Posterior cingulate gyrus (tissue), 11 donors: ENCODE measurements at places on chromosomes 12 and 14.
A peak's percentile ranks its signal among the peaks of the same experiment; 100 is the strongest.

DNA sequence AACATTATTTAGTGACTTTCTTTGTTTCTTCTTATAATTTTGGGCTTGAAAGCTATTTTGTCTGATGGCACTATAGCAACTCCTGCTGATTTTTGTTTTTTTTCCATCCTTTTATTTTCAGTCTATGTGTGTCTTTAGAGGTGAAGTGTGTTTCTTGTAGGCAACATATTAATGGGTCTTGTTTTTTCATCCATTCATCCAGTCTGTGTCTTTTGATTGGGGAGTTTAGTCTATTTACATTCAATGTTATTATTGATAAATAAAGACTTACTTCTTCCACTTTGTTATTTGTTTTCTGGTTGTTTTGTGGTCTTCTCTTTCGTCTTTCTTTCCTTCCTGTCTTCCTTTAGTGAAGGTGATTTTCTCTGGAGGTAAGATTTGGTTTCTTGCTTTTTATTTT lies 198.0 kb downstream of the CRADD start:
- no peak for DNase-seq

DNA sequence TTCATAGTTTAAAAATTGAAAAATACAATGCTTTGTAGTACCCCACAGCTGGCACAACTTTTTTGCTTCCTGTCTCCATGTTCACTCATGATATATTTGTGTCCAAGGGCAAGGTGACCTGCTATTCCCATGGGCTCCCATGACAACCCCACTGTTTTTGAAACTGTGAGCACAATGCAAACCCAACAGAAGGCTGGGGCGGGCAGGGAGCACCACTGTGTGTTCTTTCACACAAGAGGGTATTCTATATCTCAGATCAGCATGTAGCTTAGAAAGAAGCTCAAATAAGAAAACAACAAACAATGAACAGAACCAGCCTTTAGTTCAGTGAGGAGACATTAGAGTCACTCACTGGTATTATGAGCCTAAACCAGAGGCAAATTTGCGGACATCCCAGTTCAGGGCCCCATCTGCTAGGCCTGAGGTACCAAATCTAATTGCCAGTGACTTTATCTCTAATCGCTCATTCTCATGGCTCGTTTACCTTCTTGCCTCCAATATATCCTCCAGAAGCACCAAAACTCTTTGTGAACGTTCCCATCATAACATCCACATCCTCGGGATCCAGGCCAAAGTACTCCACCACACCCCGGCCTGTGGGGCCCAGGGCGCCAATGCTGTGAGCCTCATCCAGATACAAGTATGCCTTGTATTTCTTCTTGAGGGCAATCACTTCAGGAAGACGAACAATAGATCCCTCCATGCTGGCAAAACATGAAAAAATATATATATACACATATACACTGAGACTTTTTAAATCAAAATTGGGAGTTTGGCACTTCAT lies 56.4 kb upstream of the ISM2 start:
- DNase-seq, result peak; percentile 88

DNA sequence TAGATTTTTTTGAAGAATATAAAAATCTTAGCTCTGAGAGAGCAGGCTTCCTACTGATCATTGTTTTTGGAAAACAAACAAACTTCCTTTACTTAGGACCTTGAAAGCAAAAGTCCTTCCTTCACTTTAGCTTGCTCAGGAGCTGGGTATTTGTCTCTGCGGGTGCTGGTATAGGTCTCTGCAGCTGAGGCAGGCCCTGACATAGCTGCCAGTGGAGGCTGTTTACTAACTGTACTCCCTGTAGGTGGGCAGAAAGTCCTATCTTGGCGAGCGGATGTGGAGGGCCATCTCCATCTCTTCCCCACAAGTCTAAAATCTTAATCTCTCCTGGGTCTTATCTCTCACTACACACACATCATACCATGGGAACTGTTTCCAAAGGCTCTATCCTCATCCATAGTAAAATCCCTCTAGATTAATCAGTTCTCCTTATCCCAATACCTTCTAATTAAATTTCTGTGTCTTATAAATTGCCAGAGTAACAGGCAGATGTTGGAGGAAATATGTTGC lies 4.1 kb upstream of the MIA2 start:
- DNase-seq, result no peak

- no peak for DNase-seq
Measured at GRCh38 chr14:103806805-103807204, 40.6 kb downstream of the PPP1R13B start.

GRCh38 chr14:66495218-66496098 lies 9.3 kb downstream of the CCDC196 start:
- peak; percentile 23 for DNase-seq

DNA sequence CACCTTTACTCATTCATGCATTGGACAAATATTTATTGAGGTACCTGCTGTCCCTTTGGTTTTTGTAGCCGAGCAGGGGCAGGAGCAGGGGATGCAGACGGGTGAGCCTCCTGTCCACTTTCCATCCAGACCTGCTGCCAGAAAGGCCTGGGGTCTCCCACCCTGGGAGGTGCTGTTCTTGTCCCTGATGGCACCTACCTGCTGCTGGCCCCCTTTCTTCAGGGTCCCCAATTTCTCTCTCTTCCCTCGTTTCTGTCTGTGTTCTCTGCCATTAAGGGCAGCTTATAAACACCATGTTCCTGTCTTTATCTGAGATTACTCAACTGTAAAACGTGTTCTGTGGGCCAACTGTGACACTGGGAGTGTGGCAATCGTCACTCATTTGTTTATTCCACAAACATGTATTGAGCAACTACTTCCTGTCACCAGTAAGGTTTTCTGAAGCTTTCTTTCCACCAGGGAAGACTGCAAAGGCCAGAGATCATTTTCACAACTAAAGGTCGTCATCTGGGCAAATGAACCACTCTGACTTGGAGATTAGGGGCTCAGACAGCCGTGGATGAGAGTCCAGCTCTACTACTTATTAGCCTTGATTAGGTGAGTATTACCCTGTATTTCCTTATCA lies at the start of gene HAL:
Gene HAL (minus strand): TSS at position 311 of the 625 bp plus-strand sequence. CDS start 434 bp downstream, outside the sequence.
- DNase-seq, result no peak

GRCh38 chr14:69045857-69046475 lies 66.9 kb upstream of the ACTN1 start:
- no peak for DNase-seq

- DNase-seq, result no peak
Measured at GRCh38 chr12:43733687-43734086, 24.9 kb downstream of the PUS7L start.

DNA sequence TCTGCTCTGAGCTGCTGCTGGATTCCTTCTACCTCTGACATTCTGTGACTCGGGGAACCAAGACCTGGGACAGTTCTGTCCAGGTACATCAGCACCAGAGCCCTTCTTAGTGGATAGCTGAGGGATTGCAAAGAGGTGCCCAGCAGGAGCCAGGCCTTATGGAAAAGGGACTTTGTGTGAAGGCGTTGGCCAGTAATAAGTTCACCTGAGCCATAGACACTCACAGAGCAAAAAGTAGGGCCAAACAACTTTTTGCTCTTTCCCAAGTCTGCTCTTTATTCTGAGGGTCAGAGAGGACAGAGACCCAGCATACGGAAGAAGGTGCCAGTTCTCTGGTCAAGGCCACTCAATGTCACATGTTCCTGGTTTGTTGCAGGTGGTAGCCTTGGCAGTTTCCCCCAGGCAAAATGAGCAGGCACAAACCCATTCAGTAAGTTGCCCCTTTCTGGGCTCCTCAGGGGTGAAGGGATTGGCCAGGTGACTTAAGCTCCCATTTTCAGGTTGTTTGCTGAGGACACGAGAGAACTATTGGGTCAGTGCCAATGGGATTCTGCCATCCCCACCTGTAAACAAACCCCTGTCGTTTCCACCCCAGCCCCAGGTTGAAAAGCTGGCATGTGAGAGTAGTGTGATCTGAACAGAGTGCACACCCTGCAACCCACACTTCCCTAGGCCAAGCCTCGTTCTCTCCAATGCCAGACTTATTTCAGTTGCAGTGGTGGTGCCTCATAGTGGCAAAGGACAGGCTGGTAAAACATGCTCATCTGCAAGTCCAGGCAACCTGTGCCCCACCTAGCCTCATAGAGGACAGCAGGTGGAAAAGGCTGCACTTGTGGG lies 150.3 kb downstream of the SMOC1 start:
- DNase-seq, result no peak

DNA sequence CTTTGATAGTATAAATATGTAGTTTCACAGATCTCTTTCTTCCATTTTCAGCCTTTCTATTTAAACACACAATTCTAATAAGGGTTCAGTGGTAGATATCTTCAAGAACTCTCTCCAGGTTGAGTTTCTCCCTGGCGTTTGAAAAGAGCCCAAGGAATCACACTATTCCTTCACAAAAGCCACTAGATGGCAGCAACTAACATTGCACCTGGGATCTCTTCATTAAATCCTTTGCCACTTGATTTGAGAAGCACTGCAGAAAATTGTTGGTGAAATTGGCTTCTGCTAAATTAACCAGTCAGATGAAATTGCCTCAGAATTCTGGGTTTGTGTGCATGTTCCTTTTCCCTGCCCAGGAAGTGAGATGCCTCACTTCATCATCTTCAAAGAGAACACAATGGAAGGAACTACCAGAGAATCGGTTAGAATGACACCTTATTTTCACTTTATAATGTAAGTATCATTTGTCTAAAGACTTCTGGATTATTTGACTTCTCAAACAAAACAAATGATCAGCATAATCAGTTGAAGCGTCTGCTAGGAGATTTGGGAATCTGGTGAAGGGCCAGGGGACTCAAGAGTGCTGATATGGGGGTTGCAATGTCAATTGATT lies 6.8 kb downstream of the CCDC198 start:
- no peak for DNase-seq

- DNase-seq, result no peak
Measured at GRCh38 chr14:59341858-59342477, 123.2 kb downstream of the GPR135 start.

DNA sequence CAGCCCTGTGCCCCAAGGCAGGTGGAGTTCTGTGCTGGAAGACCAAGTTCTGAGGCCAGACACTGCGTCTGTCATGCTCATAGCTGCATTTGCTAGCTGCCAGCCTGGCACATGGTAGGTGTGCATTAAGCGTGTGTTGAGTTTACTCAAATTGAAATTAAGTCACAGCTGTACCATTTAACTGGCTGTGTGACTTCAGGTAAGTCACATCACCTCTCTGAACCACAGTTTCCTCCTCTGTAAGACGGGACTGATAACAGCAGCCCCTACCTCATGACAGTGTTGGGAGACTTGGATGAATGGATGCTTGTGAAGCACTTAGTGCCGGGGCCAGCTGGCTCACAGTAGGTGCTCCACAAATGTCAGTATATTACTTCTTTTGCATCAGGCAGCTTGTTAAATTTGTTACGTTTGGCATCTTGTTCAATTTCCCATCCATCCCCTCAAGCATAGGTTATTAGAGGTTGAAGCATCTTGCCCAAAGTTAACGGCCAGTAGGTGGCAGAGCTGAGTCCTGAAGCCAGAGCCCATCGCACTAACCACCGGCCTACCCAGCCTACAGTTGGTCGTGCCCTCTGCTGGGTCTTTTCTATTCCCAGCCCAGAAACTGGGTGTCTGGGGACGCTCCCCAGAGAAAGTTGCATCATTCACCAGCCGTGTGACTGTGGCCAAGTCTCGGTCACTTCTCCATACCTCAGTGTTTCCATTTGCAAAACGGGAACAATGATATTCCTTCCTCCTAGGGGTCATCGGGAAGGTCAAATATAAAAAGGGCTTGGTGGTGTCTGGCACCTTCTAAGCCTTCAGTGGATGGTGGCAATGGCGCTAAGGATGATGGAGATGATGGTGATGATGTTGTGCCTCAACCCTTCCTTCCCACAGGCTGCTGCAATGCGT lies 4.5 kb downstream of the DAO start:
- no peak for DNase-seq

GRCh38 chr14:54715239-54715638 lies 148.3 kb downstream of the SAMD4A start:
- DNase-seq, result no peak

- no peak for DNase-seq
Measured at GRCh38 chr14:91348845-91349465, 68.7 kb downstream of the CCDC88C start.

DNA sequence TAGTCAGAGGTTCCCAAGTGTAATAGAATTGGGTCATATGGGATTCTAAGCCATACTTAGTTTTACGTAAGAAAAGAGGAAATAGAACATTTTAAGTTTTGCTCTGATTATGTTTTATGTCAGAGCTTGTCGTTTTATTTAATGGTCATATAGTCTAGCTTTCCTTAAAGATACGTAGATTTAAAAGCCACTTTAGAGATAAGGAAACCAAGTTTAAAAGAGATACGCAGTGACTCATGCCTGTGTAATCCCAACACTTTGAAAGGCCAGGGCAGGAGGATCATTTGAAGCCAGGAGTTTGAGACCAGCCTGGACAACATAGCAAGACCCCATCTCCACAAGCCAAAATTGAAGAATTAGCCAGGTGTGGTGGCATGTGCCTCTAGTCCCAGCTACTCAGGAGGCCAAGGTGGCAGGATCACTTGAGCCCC lies 19.5 kb downstream of the MAPK1IP1L start:
- DNase-seq, result no peak

DNA sequence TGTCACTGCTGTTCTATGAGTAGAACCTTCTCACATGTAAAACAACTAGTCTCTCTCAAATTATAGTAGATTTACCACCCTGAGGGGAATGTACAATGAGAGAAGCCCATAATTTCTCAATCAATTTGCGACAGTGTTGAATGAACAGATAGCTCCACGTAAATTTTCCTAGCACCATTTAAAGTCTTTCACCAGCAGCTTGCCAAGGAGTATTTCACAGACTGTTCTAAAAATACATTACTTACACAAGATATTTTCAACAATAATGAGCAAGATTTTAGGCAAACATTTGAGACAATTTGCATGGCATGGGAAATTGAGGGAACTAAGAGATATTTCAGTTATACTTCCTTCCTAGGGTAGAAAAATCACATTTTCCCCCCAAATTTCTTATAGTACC lies 151.6 kb downstream of the KICS2 start:
- DNase-seq, result no peak

GRCh38 chr14:58944968-58945356 lies 243.5 kb upstream of the DAAM1 start:
- DNase-seq, result no peak
